ENCODE measurements at places on chromosomes 12 and 14.
A peak's percentile ranks its signal among the peaks of the same experiment; 100 is the strongest.

DNA sequence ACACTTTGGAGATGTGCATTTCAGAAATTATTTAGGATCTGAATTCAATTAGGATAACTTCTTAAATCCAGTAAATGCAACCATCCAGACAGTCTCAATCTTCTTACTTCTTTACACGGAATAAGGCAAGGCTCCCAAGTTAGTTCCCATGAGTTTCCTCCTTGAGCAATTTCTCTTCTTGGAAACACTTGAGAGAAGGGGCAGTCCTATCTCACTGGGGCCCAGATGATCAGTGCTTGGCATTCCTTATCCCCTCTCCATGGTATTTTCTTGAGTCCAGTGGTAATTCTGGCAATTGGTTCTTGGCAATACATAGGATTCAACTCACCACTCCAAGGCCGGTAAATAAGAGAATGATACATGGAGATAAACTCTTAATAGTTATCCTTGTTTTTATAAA, 87.1 kb upstream of the PTHLH start:
- H3K36me3 ChIP-seq = no peaks in the 10 kb centered on the region
- no peaks in the 10 kb centered on the region for H3K27me3 ChIP-seq
- H3K27ac ChIP-seq = no peak overlapping the region

DNA sequence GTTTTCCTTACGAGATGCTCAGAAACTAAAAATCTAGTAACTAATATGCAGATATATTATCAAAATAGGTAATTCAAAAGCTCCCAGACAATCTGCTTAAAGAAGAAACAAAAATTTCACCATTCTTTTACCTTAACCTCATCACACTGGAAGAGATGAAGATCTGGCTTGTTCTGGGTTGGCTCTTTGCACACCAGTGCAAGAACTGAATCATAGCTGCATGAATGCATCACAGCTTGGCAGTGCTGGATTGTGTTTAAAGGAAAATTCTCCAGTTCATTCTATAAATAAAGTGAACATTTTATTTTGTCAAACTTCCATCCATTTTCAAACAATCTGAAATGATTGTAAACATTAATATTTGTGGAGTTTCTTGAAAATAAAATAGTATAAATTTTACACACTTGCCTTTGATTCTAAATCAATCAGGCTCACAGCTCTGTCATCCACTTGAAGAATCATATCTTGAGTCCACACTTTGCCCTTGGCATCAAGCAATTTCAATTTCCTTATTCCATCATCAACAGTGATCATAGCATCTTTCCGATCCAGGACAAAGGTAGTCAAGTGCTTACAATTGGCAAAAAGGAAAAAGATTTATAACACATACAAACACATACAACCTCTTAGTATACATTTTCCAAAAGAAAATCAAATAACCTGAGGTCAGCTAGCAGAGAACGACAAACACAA, 119.8 kb downstream of the EPS8 start:
- no peak for DNase-seq
- H3K36me3 ChIP-seq = no peaks in the 10 kb centered on the region
- no peaks in the 10 kb centered on the region for H3K27me3 ChIP-seq
- H3K27ac ChIP-seq = no peak overlapping the region
- H3K4me1 ChIP-seq = no peaks in the 10 kb centered on the region

DNA sequence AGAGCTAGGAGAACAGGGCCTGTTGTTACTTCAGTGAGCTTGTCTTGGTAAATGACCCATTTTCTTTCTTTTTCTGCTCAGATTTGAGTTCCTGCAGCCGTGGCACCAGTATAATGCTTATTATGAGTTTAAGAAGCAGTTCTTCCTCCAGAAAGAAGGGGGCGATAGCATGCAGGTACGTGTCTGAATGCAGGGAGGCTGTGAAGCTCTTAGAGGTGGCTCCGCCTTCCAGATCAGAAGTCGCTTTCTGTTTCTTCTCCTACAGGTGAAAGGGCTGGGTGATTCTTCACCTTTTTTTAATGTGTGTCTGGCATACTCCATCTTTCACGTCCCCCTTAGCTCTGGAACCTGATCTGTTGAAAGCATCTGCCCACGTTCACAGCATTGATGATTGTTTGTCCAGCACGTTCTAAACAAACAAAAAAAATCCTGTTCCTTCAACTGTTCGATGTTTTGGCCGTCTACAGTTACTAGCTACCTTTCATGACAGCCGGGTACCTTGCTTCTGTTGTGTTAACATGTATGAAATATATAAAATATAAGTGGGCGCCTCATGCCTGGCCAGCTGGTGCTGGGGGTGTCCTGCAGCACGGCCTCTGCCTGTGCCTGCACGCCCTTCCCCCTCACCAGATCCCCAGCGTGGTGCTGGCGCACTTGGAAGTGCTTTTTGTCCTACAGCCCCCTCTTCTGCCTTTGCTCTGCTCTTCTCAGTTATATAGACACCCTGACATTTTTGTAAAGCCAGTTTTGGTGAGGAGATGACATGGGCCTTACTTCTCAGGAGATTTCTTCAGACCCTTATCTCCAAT, 44.6 kb downstream of the SFSWAP start:
- H3K4me3 ChIP-seq = no peak overlapping the region
- peaks cover 53% of the 10 kb centered on the region for H3K36me3 ChIP-seq
- H3K27me3 ChIP-seq = no peaks in the 10 kb centered on the region
- H3K4me1 ChIP-seq = peaks cover 7% of the 10 kb centered on the region

- peaks cover 2% of the 10 kb centered on the region for H3K27me3 ChIP-seq
- no peak for DNase-seq
- no peak overlapping the region for H3K4me3 ChIP-seq
These were observed 30.1 kb upstream of the GPR132 start for GRCh38 chr14:105095236-105095805.

GRCh38 chr14:101239065-101239464, 322.2 kb upstream of the DIO3 start:
- DNase-seq = no peak
- H3K36me3 ChIP-seq = peaks cover 5% of the 10 kb centered on the region
- H3K4me1 ChIP-seq = no peaks in the 10 kb centered on the region

- H3K27ac ChIP-seq = no peak overlapping the region
- no peaks in the 10 kb centered on the region for H3K4me1 ChIP-seq
- no peaks in the 10 kb centered on the region for H3K36me3 ChIP-seq
- no peak for DNase-seq
- H3K27me3 ChIP-seq = no peaks in the 10 kb centered on the region
These were observed 341.9 kb downstream of the C12orf75 start for GRCh38 chr12:105672121-105672975.

DNA sequence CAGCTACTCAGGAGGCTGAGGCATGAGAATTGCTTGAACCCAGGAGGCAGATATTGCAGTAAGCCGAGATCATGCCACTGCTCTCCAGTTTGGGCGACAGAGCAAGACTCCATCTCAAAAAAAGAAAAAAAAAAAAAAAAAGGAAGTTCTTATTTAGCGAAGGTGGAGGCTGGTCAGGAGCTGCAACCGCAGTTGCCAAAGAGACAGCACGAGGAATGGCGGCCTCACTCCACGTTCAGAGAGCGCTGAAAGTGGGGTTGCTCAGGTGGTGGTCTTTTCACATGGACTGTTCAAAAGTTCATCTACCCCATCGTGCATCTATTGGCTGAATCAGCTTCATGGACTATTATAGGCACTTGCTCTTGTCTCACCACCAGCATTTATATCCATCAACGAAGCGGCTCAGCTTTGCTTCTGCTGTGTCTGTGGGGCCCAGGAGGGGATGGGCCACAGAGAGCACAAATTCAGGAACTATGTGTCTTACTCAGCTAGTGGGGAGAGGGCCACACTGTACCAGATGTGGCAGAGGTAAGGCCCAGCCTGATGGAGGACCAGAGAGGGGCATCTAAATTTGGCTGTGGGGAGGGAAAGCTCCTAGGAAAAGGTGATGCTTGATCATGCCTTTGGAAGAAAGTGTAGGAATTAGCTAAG, 27.3 kb downstream of the SLC25A47 start:
- H3K27ac ChIP-seq = no peak overlapping the region
- DNase-seq = no peak
- no peaks in the 10 kb centered on the region for H3K27me3 ChIP-seq
- H3K4me3 ChIP-seq = no peak overlapping the region
- peaks cover 54% of the 10 kb centered on the region for H3K36me3 ChIP-seq
- H3K4me1 ChIP-seq = no peaks in the 10 kb centered on the region

DNA sequence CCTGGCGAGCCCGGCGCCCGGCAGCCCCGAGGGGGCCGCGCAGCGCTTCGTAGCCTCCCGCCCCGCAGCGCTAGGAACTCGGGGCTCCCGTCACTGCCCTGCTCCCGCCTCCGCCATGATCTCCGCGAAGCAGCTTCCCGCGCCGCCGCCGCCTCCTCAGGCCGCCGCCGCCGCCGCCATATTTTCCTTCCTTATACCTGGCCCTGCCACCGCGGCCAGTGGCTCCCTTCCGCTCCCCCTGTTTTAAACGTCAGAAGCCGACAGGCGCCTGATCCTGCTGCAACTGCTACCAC, 286 bp downstream of the PPP4R3A start:
- peaks cover 33% of the 10 kb centered on the region for H3K36me3 ChIP-seq
- H3K4me3 ChIP-seq = peak overlapping the region; percentile 98
- H3K27ac ChIP-seq = peak overlapping the region; percentile 4
- no peaks in the 10 kb centered on the region for H3K27me3 ChIP-seq
- H3K4me1 ChIP-seq = no peaks in the 10 kb centered on the region

DNA sequence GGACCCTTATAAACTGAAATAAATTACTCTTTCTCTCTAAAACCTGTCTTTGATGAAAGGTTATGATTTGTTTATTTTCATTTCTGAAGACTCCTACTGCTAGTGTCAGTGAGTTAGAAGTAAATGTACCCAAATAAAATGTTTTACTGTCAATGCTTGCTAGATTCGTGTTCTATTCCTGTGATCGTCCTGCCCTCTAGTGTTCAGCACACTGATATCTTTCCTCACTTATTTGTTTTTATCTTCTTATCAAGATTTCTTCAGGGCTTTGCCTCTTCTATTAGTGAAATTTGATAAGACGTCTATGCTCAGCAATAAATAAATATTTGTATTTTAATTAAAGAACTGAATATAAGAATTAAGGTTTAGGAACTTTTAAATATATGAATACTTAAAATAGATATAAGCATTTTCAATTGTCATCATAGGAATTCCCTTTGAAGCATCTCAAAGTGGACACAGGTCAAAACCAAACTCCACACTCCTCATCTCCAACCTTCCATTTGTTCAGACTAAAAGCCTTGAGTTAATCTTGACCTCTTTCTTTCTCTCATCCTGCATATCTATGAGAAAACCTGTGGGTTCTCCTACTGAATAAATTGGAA, 75.8 kb downstream of the C12orf50 start:
- DNase-seq = no peak
- H3K27ac ChIP-seq = no peak overlapping the region
- no peak overlapping the region for H3K4me3 ChIP-seq
- no peaks in the 10 kb centered on the region for H3K36me3 ChIP-seq

- H3K36me3 ChIP-seq = no peaks in the 10 kb centered on the region
- H3K27me3 ChIP-seq = peaks cover 2% of the 10 kb centered on the region
- no peak overlapping the region for H3K4me3 ChIP-seq
- no peak overlapping the region for H3K27ac ChIP-seq
- no peak for DNase-seq
These were observed 74.4 kb upstream of the GALNT9 start for GRCh38 chr12:132403636-132404434.

GRCh38 chr12:7403466-7403865, 40.5 kb downstream of the CD163L1 start:
- no peaks in the 10 kb centered on the region for H3K36me3 ChIP-seq
- no peak overlapping the region for H3K4me3 ChIP-seq
- no peaks in the 10 kb centered on the region for H3K27me3 ChIP-seq
- H3K27ac ChIP-seq = no peak overlapping the region
- no peaks in the 10 kb centered on the region for H3K4me1 ChIP-seq

DNA sequence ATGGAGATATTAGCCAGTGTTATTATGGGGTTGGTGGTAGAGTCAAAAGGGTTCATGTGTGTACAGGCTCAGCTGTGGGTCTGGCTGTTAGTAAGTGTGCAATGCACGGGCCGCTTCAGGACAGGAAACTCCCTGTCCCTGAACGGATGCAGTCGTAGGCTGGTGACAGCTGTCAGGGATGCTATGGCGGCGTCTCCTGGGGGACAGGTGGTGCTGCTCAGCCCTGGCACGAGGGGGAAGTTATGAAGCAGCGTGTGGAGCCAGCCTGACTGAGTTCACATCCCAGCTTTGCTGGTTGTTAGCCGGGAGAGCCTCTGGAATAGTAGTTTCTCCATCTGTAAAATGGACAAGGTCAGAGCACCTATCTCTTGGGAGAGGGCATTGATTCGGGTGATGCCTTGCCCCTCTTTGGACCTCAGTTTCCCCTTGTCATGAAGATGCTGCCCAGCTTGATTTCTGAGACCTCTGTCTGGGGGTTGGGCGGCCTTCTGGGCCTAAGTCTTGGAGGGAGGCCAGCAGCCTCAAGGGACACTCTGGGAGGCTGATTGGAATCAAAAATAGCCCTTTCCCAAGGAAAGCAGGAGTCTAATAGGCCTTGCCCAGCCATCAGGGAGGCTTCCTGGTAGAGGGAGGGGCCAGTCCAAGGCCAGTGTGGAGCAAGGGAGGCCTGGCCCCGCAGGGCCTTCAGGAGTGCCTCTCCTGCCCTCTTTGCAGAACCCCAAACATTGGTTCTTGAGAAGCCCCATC, 7.1 kb downstream of the ASB2 start:
- no peak overlapping the region for H3K4me3 ChIP-seq
- DNase-seq = no peak
- no peaks in the 10 kb centered on the region for H3K4me1 ChIP-seq
- no peaks in the 10 kb centered on the region for H3K36me3 ChIP-seq
- no peak overlapping the region for H3K27ac ChIP-seq

DNA sequence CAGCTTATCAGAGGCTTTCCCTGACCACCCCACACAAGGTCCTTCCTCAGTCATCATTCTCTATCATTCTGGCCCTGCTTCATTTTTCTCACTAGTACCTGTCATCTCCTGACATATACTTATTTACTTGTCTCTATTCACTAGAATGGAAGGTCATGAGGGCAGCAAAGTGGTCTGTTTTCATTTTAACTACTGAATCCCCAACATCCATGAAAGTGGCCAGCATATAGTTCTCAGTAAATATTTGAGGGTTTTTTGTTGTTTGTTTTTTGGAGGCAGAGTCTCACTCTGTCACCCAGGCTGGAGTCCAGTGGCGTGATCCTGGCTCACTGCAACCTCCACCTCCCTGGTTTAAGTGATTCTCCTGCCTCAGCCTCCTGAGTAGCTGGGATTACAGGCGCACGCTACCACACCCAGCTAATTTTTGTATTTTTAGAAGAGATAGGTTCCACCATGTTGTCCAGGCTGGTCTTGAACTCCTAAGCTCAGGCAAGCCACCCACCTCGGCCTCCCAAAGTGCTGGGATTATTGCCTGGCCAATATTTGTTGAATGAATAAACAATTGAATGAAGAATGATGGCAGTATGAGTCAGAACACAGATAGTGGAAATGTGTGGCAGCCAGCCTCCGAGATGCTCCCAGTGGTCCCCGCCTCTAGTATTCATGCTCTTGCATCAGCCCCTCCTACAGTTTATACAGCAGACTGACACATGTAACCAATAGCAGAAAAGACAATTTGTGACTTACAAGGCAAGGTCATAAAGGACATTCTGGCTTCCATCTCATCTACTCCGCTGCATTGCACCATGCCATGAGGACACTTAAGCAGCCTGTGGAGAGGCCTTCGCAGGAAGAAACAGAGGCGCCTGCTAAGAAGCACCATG, 7.0 kb upstream of the ANO6 start:
- H3K27me3 ChIP-seq = no peaks in the 10 kb centered on the region
- no peaks in the 10 kb centered on the region for H3K4me1 ChIP-seq
- H3K36me3 ChIP-seq = no peaks in the 10 kb centered on the region
- DNase-seq = no peak

Measured in H9 (cell line).